ENCODE measurements at places on chromosomes 13 and 19.

DNA sequence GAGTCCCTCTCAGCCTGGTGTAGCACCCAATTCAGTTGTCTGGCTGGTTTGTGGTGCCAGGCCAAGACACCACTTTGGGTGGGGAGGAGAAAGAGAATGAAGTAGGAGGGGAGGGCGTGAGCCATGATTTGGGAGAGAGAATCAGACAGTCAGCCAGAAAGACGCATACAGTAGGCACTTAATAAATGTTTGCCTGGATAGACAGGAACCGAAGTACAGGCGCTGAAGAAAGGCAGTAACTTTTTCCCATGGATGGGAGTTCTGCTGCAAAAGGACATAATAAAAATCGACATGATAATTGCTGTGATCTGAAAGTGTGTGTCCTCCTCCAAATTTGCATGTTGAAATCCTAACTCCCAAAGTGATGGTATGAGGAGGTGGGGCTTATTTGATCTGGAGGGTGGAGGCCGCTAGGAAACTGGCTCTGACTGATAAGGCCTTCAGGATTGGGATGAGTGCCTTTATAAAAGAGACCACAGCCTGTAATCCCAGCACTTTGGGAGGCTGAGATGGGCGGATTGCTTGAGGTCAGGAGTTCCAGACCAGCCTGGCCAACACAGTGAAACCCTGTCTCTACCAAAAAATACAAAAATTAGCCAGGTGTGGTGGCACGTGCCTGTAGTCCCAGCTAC is 38.4 kb upstream of the PDCD5 start:
- no peak for DNase-seq

DNA sequence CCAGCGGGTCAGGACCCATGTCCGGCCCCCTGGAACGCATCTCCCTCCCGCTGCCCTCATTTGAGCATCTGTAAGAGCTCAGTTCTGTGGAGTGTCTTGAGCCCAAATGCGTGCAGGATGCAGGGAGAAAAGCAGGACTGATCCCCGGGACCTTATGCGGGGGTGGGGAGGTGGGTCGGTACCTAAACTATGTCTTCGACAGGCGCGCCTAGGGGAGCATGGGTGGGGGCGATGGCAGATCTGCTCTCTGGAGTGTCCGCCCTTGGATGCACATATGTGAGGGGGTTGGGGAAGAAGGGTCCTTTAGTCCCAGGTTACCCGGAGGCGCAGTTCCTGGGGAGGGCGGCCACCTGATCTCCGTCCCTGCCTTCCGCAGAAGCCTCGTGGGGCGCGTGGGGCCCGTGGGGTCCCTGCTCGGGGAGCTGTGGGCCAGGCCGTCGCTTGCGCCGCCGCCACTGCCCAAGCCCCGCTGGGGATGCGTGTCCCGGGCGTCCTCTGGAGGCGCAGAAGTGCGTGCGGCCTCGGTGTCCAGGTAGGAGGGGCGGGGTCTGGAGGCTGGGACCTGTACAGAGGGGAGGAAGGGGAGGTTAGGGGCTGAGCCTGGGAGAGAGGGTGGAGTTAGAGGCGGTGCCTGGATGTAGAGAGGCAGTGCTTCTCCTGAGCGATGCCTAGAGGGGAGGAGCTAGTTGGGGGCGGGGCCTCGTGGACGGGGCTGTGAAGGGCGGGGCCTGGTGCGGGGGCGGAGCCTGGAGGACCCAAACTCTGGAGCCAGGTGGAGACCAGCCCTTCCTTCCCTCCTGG is 2.9 kb downstream of the CILP2 start:
- DNase-seq = peak; percentile 87

- DNase-seq = no peak
Measured at GRCh38 chr19:41892173-41892902, 9.4 kb downstream of the ARHGEF1 start.

- DNase-seq = no peak
Measured at GRCh38 chr19:33100894-33101644, 20.1 kb downstream of the GPATCH1 start.

DNA sequence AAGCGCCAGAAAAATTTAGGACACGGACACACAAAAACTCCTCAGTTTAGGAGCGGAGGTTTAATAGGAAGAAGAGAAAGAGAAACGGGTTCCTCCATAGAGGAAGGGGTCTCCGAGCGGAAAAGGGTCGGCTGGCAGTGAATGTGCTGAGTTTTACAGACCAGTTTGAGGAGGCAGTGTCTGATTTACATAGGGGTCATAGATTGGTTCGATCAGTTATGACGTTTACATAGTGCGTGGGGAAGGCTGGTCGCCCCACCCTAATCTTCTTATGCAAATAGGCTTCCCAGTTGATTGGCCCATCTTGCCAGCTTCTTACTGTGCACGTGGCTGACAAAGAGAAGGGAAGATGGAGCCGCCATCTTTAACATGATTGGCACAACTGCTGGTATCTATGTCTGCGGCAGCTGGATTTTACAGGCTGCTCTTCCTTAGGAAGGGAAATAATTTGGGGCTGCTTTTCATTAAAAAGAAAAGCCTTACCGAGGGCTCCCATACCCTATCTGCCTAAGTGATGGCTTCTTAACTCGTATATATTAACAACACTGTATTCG is 1.2 kb upstream of the ZNF225 start:
- DNase-seq = peak; percentile 14

GRCh38 chr19:9461938-9462337 is 26.6 kb upstream of the ZNF266 start:
- no peak for DNase-seq

- no peak for DNase-seq
Measured at GRCh38 chr13:69912630-69913029, 195.0 kb upstream of the ATXN8OS start.

GRCh38 chr19:53519446-53519845 is 18.5 kb upstream of the ZNF331 start:
- no peak for DNase-seq

DNA sequence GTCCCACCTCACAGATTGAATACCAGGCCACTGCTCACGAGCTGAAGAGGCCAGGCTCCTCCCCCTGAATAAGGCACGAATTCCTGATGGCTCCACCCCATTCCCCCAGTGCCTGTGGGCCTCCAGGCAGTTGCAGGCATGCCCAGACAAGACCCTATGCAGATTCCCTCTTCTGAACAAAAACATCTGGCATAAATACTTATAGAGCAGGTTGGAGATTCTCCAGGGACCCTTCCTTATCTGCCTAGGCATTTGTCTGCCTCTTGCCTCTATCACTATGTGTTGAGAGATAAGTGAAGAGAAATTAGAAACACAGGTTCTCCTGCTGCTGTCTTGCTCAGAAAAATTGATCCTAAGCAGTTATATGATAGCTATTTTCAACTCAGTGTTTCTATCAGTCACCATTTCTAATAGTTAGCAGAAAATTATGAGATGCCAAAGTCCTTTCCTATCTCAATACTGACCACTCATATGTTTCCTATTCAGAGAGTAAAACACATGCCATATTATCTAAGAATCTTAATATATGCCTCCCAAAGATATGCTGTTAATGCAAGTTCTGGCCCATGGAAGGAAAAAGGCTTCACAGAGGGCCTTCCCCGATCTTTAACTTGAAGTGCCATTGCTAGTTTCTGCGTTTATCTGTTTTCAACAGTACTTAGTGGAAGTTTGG is 364.0 kb downstream of the KCTD12 start:
- no peak for DNase-seq

DNA sequence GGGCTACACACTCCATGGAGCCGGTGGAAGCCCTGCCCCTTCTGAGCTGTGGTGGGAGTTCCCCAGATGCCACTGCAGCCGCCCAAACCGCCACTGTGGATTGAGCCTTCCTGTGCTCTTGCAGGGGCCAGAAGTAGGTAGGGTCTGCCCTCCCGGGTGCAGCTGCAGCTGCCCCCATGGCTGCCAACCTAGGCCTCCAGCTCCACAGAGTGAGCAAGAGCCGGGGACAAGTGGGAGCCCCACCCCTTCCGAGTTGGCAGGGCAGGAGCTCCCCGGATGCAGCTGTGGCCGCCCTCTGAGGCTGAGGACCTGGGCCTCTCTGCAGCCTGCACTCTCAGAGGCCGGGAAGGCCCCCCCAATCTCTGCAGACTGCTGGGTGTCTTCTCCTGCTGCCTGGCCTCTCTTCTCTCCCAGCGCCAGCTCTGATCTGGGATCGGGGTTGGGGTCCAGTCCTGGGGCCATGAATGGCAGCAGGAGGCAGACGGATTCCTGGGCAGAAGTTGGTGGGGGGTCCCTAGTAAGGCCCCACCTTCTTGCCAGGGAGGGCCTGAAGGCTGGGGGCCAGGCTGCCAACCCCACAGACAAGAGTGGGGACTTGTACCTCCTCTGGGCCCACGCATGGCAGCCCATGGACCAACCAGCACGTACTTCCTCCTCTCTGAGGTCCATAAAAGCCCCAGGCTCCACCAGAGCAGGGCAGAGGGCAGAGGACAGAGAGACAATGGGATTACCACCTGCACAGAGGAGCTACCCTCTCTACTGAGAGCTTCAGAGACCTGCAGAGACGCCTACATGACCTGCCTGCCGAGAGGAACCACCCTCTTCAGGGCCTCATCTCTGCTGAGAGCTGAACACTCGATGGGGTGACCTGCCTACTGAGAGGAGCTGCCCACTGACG is 28.9 kb downstream of the AP2S1 start:
- DNase-seq = peak; percentile 73

GRCh38 chr13:92488249-92488852 is 738.3 kb upstream of the GPC6 start:
- no peak for DNase-seq

DNA sequence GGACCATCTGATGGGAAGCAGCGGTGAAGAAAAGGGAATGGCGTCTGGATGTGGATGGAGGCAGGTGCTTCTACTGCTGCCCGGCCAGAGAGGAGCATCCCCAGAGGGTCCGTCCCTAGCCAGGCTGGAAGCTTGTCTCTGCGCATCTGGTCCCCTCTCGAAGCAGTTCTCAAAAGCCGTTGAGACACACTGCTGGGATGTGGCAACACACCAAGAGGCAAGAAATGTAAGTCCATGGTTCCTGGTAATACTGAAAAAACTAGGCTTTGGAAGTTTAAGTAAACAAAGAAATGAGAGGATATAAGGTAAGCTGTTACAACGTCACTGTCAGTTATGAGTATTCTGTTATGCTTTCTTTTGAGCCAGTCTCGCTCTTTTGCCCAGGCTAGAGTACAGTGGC is 15.1 kb upstream of the FFAR2 start:
- DNase-seq = no peak

DNA sequence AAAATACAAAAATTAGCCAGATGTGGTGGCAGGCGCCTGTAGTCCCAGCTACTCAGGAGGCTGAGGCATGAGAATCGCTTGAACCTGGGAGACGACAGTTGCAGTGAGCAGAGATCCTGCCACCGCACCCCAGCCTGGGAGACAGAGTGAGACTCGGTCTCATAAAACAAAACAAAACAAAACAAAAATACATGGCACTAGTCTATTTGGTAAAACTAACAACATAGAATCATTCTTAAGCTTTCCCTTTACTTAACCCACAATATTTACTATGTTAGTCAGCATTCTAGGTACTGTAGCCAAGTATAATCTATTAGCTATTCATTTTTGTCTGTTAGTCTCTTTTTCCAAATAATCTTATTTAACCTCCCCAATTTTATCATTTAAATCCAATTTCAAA is 1482.8 kb downstream of the SLITRK5 start:
- no peak for DNase-seq

DNA sequence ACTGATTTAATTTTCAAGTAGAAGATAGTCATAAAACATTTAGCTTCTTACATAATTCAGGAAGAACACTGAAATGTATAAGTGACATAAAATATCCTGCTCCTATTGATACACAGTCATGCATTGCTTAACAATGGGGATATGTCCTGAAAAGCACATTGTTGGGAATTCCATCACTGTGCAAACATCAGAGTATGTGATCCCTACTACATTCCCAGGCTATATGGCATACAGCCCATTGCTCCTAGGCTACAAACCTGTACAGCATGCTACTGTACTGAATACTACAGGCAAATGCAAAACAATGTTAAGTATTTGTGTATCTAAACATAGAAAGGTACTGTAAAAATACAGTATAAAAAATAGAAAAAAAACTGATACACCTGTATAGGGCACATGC is 723.9 kb upstream of the ARGLU1 start:
- no peak for DNase-seq

- DNase-seq = no peak
Measured at GRCh38 chr13:36882829-36883390, 37.1 kb downstream of the SMAD9 start.

- no peak for DNase-seq
Measured at GRCh38 chr13:111920306-111920931, 146.5 kb upstream of the SOX1 start.

DNA sequence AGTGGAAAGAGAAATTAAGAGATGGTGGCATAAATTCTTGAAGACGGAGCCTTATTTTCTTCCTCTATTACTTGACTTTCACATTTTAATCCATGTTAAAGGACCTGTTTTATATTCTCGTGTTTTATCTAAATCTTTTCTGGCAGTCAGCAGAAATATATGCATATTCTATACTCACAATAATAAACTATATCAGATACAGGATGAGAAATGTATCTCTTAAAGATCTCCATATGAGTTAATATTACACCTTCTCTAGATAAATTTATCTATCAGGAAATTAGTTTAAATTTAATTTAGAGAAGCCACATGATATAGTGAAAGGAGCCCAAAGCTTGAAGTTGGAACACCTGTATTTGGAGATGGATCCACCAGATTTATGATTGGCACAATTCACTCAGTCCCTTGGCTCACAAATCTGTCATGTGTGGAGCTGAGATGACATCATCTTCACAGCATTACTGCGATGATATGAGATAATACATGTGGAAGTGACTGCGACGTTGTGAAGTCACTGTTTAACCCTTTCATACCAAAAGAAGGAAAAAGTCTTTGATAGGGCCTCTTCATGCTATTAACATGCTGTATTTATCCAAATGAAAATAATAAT is 216.4 kb downstream of the FGF14 start:
- no peak for DNase-seq

DNA sequence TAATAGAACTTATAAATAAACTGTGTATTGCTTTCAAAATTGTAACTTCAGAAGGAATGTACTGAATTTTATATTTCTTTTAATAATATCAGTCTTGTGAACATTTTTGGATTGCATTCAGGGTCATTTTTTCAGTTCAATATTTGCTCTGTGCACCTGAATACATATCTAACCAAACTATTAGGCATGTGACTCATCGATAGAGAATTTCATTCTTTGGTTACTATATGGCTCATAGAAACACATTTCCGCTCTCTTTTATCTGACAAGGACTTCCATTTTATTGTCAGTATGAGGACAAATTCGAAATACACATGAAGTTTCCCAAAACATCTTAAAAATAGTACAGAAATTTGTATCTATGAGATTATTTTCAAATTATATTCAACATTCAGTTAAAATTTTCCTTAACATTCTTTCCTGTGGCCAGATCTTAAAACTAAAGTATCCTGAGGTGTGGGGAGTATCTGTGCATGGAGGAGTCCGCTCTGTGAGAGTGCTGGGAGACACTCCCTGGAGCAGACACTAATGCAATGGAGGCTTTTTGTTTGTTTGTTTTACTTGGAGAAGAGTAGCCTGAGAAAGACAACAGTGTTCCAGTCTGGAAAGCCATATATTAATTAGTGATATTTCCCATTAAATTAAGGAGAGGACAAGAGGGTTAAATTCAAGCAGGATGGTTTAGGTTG is 483.6 kb downstream of the PCDH20 start:
- no peak for DNase-seq

- no peak for DNase-seq
Measured at GRCh38 chr13:112928020-112928971, 40.7 kb upstream of the MCF2L start.

- DNase-seq = no peak
Measured at GRCh38 chr19:58325311-58326022, 1.3 kb upstream of the ZSCAN22 start.

Measured in NAMALWA (cell line).